Caco-2 (cell line): ENCODE measurements at places on chromosomes 3 and 15.
A peak's percentile ranks its signal among the peaks of the same experiment; 100 is the strongest.

GRCh38 chr15:31799715-31800321, 230.5 kb upstream of the CHRNA7 start:
- no peak for DNase-seq

DNA sequence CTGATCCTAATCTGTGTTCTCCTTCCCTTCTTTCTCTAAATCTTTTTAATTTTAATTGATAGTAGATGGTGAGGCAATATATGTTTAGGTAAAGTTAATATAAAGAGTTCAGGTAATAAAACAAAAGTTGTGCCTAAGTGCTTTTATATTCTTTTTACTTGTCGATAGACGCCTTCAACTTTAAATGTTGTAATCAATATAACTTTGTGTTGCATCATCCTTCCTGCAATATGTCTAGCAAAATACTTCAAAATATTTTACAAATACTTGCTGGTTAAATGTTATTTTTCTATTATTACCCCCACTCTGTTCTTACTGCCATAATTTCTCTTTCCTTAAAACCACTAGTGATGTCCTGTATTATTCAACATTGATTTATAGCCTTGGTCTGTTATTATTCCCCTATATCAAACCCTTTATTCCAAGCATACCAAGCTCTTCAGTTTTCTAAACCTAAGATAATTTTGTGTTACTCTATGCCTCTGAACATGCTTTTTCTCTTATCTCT, 92.4 kb downstream of the NAALADL2 start:
- no peak for DNase-seq

GRCh38 chr3:13002398-13003124, 70.7 kb downstream of the IQSEC1 start:
- DNase-seq = no peak

DNA sequence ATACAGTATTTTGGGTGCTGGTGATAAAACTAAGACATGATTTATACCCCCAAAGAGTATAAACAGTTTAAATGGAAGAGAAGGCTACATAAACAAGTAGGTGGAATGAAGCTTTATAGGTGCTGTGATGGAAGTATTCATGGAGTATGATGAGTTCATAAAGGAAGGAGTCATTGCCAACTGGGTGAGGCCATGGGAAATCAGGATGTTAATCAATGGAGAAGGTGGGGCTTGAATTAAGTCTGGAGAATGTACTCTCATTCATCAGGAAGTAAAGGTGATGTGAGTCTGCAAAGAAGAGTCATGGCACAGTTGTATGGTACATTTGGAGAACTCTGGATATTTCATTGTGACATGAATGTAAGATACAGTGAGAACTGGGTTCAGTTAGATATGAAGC, 147.5 kb upstream of the MME start:
- DNase-seq = no peak

DNA sequence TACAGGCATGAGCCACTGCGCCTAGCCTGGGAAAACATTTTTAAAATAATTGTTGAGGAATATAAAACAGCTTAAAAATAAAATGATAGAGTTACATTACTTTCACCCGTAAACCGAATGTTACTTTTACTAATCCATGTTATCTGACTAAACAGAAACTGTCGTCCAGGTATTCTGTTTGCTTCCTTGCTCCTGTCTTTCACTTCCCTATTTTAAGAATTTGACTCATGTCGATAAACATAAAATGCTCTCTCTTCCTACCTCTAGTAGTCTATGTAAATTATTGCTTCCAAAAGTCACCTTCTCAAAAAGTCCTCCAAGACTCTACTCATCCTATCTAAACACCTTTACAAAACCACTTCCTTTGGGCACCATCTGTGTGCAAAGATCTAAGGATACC, 216.4 kb downstream of the RBMS3 start:
- DNase-seq = no peak

- no peak for DNase-seq
Observed at GRCh38 chr3:148790851-148791735, 36.5 kb upstream of the CPB1 start.

DNA sequence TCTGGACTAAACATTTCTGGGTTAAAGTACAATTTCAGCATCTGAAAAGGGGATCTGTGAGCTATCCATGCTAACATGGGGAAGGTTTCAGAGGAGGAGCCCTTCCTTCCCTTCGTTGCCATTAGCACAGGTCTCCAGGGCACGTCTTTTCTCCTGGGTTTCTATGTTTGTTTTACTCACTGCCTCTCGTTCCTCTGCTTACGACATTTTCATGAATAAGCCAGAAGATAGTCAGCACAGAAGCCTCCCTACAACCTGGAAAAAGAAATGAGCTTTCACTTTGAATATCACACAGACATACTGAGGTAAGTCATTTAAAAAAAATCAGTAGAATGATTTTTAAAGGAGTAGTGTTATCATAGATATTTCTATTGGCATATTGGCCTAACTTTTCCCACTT, 117.2 kb upstream of the KCNMB2 start:
- no peak for DNase-seq

DNA sequence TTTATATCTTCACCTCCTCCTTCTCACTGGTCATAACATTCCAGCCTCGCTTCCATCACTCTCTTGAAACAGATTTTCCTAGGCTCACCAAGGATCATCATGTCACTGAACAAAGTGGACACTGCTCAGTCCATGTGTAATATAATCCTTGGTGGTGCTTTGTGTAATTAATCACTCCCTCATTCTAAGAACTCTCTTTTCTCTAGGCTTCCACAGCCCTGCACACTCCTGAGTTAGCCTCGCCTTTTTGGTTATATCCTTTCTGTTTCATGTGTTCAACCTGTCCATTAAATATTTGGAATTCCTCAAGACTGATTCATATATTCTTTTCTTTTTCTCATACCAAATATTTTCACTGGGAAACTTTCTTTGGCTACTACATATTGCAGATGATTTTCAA, 440.8 kb downstream of the PYDC2 start:
- DNase-seq = no peak

DNA sequence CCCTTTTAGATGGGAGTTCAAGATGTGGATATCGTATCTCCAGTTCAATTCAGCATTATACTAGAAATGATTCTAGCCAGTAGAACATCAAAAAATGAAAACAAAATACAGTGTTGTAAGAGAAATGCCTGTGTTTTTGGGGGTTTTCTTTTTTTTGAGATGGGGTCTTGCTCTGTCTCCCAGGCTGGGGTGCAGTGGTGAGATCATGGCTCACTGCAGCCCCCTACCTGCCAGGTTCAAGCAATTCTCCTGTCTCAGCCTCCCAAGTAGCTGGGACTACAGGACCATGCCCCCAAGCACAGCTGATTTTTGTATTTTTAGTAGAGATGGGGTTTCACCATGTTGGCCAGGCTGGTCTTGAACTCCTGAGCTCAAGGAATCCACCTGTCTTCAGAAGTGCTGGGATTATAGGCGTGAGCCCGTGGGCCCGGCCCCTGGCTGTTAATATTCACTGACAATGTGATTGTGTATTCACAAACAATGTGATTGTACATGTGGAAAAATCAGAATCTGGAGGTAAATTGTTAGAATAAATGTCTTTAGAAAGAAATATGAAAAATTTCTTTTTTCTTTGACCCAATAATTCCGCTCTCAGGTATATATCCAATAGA, 59.0 kb downstream of the ARIH1 start:
- peak; percentile 10 for DNase-seq

DNA sequence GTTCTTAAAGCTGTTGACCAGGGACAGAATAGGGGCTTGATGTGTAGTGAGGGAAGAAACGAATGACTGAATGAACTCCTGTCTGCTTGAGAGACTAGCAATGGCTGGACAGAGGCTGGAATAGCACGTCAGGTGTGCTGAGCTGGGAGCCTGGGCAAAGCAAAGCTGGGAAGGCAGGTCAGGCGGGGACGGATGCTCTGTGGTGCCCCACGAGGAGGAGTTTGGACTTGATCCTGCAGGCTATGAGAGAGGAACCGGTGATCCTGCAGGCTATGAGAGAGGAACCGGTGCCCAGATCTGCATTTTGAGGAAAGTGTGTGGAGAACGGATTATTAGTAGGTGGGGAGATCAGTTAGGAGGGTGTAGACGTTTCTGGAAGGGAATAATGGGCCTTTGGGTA, 31.3 kb upstream of the PSTPIP1 start:
- no peak for DNase-seq

GRCh38 chr3:28791713-28792255, 443.2 kb upstream of the AZI2 start:
- DNase-seq = no peak

- no peak for DNase-seq
Observed at GRCh38 chr3:98567666-98568270, 25.6 kb downstream of the CPOX start.

DNA sequence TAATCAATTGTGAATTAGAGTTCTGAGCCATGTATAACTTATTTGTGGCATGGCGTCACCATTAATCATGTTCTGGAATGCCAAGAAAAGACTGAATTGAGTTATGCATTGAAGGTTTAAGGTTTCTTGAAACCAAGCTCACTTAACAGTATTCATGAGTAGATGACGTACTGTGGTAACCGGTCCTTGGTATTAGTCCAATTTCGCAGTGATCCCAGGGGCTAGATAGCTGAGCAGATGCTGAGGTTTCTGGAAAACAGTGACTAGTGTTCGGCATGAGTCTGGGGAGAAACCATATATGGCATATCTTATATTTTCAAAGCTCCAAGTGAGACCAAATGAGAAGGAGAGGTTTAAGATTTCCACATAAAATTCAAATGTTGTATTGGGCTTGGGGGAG, 218.3 kb upstream of the LYSMD4 start:
- DNase-seq = no peak

GRCh38 chr3:15097891-15098290, 1.1 kb downstream of the RBSN start:
- DNase-seq = no peak

GRCh38 chr3:170477395-170477794, 58.7 kb downstream of the CLDN11 start:
- DNase-seq = no peak

- DNase-seq = no peak
Observed at GRCh38 chr3:192545333-192545732, 182.0 kb downstream of the FGF12 start.

DNA sequence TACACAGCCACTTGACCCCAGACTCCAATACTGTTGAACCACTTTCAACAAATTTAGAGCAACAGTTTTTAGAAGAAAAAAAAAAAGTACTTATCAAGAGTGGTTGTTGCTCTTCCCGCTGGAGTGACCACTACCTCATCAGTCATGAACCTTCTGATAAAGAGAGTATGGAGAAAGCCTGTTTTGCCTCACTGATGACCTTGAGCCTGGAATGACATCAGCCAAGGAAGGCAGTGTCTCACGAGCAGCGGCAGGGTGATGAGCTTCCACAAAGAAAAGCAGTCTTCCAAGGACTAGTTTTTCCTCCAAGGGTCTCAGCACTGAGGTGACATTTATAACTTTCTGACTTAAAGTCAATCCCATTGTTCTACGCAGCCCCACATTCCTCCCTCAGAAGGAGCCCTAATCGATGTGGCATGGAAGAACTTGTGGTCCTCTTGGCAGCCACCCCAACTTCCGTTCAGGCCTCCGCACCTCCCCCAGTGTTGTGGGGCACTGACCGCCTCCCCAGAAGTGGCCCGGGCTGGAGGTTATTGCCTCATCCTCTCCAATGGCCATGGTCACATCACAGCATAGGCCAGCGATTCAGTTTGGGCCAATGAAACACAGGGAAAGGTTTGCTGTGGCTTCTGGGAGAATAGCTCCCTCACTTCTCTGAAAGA, 1.8 kb upstream of the CYP11A1 start:
- no peak for DNase-seq

DNA sequence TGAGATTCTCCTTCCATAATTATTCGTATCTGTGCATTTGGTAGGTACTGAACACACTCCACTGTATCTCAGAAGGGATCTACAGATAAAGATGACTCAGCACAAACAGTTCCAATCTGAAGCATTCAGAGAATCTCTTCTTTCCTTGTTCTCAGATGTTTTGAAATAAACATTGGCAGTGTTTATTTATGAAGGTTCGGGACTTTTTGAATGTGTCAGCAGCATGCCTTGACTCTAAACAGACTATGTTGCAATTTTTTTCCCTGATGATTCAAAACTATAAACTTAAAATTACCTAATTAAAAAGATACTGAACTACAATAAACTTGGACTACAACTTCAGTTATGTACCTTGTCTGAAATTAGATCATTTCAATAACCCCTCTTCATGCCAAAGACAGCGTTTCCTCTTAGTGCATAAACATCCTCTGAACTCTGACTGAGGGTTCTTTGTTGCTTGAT, 612.9 kb upstream of the TBL1XR1 start:
- DNase-seq = peak; percentile 13

GRCh38 chr3:59510576-59510975, 460.8 kb upstream of the CFAP20DC start:
- DNase-seq = no peak

DNA sequence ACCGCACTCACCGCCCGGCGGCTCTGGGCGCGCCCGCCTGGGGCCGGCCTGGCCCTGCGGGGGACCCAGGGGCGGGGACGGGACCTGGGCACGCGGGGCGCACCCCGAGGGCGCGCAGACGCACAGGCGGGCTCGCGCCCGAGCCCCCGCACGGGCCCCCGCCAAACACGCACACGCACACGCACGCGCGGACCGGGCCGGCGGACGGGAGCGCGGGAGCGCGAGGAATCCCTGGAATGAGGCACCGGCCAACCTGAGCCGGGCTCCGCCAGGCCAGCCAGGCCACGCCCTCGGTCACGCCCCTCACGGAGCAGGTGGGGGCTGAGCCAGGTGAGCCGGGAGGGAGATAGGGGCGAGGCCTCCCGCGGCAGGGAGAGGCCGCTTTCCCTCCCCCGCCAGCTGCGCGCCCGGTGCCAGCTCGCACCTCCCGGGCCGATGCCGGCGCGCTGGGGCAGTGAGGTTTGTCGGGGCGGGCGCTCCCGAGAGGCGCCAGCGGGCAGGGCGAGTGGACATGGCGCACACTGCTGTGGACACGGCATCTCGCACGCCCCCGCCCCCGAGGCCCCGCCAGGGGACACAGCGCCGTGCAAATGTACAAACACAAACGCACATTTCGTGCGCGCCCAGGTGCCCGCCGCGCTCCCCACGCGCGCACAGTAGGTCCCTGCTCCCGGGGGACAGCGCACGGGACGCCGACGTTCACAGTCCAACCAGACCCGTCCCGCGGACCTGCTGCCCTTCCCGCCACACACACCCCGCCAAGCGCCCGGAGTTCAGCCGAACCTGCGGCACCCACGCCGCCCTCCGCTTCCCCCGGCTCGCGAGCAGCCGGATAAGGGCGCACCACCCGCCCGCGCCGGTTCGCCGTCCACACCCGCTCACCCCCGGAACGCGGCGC, 75.9 kb upstream of the VGLL4 start:
- DNase-seq = peak; percentile 95

- DNase-seq = no peak
Observed at GRCh38 chr3:55597641-55598040, 110.5 kb upstream of the WNT5A start.
